ENCODE measurements at places on chromosomes 1 and 21.

DNA sequence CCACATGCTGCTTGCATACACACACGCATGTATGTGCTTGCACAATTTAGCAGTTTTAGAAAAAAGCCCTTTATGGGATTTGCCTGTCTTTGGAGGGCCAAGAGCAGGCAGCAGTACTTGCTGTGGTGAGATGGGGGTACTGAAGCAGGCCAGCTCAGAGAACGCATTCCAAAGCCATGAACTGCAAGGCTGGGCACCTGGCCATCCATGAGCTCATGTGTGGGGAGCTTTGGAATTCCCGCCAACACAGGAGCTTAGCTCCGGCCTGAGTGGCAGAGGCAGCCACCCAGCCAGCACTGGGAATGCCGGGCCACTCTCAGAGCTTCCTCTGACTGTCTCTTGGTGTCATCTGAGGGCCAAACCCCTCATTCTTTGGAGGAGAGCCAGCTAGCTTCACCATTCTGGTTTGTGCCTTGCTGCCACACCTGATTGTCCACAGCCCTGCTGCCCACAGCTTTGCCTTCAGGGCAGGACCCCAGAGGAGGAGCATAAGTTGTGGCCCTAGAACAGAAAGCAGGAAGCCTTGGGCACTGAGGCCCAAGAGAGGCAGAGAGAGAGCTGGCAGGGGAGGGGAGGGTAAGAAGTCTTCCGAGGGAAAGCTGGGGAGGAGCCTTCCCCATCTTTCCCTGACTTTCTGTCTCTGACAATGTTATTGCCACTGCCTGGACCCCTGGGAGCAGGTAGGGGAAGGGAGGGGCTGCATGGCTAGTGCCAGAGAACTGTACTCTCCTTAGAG lies 92.1 kb upstream of the POU3F1 start:
- DNase-seq, result no peak

DNA sequence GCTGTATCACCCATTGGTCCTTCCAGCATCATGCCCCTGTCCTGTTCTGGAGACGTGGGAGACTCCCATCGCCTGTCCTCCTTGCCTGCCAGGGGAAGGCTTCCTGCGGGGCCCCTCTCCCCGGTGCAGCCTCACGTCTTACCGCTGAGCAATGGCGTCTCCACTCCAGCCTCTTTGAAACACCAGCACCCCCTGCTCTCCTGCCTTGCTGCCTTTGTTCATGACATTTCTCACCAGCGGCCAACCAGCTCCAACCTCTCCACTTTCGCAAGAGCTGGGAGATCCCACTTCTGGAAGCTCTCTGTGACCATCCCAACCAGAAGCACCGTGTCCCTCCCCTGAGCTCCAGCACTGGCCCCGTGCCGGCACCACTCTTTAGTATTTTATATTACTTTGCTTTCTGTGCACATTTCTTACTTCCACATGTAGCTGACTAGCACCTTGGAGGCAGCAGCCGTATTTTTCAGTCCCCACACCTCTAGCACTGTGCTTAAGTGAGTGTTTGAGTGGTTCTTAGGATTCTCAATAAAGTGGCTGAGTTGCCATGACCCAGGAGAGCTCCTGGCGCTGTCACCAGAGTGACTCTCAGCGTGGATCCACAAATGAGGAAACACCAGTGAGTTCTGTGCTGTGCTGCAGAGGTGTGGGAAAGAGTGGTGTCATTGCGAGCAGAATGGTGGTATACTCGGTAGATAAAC lies 83.5 kb downstream of the ATP5PO start:
- no peak for DNase-seq

DNA sequence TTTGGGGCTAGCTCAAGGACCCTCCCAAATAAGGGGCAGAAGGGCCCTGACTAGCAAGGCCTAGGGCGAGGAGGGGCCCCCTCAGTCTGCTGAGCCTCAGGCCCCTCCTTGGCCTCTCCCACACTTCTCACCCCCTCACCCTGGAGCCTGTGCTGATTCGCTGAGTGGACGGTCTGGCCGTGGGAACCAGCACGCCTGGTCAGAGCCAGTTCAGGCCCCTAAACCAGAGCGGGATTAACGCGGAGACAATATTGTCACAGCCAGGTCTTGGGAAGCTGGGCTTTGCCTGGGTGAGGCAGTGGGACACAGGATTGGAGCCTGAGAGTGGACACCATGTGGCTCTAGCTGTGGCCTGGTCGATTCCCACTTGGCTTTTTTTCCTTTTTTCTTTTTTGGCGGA lies 4.8 kb upstream of the FBLIM1 start:
- no peak for DNase-seq

- DNase-seq, result no peak
These were observed 11.0 kb upstream of the CDK18 start for GRCh38 chr1:205493241-205494085.

- no peak for DNase-seq
These were observed 83.0 kb upstream of the ATF3 start for GRCh38 chr1:212525479-212526110.

DNA sequence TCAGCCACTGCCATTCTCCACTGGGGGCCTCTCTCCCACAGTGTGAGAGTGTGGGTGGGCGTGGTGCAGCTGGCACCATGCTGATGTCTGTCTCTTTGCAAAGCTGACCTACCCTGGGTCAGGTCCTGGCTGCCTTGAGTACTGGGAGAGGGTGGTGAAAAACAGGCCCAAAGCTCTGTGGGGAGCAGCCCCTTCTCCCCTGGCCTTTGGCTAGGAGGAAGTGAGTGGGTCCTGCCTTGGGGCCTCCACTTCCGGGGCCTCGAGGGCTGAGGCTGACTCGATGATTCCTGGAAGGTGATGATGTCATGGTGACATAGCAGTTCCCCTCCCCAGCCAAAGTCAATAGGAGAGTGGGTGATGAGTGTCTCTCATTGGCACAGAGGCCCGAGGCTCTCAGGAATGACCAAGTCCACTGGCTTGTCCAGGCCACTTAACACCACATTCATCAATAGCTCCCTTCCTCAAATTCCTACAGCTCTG lies 53.0 kb downstream of the IER5 start:
- DNase-seq, result peak; percentile 85

DNA sequence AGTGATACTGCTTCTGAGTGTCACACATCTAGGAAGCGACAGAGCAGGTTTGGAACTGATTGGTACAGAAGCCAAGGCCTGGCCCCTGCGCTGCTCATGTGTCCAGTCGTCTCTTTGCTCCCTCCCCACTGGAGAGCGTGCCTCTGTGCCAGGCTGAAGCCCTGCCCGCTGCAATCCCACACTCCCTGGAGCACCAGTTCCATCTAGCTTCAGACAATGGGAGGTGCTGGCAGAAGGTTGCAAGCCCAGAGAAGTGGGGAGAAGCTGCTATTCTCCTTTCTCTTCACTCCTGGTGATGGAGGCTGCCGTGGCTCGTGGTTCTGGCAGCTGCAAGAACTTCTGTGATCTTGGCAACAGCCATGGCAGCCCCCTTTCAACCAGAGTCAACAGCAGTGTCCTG lies 250.9 kb downstream of the MATN1 start:
- no peak for DNase-seq

GRCh38 chr1:226761322-226761721 lies 22.2 kb upstream of the ITPKB start:
- DNase-seq, result no peak

DNA sequence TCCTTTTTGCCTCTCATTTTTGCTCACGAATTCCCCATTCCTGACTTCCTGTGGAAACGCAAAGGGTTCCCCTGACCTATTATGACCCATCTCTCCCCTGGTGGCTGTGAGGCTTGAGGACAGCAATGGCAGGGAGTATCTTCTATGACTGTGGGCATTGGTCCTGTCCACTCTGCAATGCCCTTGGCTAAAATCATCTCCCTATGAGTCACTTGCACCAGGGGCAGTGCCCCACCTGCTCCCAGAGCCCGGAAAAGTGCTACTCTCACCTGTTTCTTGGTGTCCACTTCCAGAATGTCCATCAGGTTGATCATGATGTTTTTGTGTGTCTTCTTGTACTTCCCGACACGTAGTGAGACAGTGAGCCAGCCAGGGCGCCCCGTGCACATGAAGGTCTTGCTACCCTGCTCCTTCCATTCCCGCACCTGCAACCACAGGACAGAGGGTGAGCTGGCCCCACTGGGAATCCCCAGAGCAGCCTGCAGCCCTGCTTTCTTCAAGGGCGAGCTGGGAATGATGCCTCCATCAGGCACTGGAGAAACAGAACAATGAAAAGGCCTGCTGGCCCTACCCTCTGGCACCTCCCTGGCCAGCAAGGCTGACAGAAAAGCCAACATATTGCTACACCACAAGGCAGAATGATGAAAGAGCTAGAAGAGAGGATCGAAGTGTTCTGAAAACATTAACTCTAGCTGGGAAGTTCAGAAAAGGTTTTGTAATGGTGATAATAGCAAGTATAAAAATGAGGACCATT lies 3.5 kb downstream of the DHCR24 start:
- no peak for DNase-seq

DNA sequence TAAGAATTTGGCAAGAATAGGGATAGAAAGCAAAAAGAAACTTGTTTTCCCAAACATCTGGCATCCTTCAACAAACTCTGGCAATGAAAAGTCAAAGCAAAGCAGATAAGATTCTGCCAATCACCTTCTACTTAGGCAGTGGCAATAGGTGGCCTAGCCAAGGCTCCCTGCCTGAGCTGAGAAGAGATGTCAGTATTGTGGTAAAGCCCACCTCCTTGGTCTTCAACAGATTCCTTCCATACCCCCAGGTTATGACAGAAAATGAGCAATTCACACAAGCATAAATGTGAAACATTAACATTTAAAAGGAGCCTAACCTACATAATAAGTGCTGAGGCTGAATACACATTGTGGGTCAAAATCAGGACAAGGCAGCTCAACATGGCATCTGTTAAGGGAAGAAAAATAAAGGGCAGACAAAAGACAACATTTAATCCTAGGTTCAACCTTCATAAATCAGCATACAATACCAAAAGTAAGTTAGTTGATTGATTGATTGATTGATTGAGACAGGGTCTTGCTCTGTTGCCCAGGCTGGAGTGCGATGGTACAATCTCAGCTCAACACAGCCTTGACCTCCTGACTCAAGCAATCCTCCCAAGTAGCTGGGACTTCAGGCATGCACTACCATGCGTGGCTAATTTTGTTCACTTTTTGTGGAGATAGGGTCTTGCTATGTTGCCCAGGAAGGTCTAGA lies 123.1 kb downstream of the AKT3 start:
- DNase-seq, result no peak

DNA sequence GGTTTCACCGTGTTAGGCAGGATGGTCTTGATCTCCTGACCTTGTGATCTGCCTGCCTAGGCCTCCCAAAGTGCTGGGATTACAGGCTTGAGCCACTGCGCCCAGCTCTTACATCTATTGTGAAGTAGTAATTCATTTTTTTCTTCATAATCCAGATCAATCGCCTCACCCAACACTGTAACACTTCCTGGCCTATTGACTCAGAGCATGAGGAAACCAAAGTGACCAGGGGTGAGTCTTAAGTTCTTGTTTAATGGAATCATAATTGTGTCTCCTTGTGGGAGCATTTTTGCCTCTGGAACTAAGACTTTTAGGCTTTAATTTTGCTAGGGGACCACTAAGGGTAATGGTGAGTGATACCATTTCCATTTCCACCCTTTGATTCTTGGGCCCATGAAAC lies 27.4 kb downstream of the TNFSF18 start:
- no peak for DNase-seq

- no peak for DNase-seq
These were observed 24.7 kb downstream of the IFFO2 start for GRCh38 chr1:18931730-18932129.

- DNase-seq, result no peak
These were observed 15.8 kb upstream of the SYT6 start for GRCh38 chr1:114169509-114169908.

DNA sequence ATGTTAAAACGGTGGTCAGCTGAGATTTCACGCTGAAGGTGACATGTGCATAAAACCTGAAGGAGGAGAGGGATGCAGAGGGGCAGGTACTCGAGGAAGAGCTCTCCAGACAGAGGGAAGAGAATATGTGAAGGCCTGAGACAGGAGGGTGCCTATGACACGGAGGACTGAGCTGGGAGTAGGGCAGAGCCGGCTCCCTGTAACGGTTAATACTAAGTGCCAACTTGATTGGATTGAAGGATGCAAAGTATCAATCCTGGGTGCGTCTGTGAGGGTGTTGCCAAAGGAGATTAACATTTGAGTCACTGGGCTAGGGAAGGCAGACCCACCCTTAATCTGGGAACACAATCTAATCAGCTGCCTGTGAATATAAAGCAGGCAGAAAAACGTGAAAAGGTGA lies 136.2 kb upstream of the SYT6 start:
- no peak for DNase-seq

GRCh38 chr1:5764464-5764863 lies 227.8 kb downstream of the NPHP4 start:
- no peak for DNase-seq

GRCh38 chr1:35807614-35808449 lies at the start of gene AGO4:
Gene AGO4, plus strand, starts transcription at chr1:35808016. Its CDS starts 401 bp downstream, at chr1:35808417.
- peak; percentile 72 for DNase-seq

DNA sequence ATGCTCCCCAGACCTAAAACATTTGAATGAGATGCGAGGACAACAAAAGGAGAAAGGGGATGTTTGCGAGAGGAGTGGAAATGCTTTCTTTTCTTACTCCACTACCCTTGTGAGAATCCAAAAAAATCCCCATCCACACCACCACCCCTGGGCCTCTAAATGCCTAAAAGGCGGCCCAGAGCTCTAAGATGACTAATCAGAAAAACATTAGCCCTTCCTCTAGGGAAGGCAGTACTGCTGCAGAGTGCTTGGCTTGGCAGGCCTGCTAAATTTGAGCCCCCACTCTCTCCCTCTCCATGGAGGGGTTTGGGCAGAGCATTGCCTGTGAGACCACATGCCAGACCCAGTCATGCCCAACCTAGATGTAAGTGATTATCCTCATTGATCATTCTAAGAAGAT lies 347.9 kb downstream of the USH2A start:
- DNase-seq, result no peak

- DNase-seq, result no peak
These were observed 15.4 kb downstream of the IL12RB2 start for GRCh38 chr1:67323087-67323486.

- peak; percentile 47 for DNase-seq
These were observed 8.2 kb downstream of the SLC19A1 start for GRCh38 chr21:45533846-45534635.

GRCh38 chr1:236465231-236465958 lies 58.4 kb upstream of the LGALS8 start:
- DNase-seq, result no peak

DNA sequence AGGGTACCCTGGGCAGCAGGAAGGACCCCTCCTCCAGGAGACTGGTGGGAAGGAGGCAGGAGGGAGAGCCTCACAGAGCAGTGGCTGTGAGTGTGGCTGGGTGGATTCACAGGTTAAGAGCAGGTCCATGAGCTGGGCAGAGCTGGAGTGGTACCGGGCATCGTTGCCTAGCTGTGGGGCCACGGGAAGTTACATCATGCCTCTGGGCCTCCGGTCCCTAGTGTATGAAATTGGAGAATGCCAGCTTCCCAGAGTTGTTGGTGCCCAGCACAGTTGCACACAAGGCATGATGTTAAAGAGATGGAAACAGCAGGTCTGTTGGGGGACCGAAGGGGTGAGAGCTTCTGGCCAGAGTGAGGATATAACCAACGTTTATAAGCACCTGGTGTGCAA lies 18.5 kb downstream of the FOXO6 start:
- DNase-seq, result no peak

GRCh38 chr1:160863774-160864131 lies 1.1 kb upstream of the CD244 start:
- no peak for DNase-seq

GRCh38 chr1:56509713-56510641 lies 69.4 kb downstream of the PLPP3 start:
- no peak for DNase-seq

Measured in activated CD8-positive, alpha-beta memory T cell treated with anti-CD3 and anti-CD28 coated beads, Interleukin-2, amount 50 U/mL, for 48 hours (primary cell).